ENCODE measurements at places on chromosomes 1 and 21.

DNA sequence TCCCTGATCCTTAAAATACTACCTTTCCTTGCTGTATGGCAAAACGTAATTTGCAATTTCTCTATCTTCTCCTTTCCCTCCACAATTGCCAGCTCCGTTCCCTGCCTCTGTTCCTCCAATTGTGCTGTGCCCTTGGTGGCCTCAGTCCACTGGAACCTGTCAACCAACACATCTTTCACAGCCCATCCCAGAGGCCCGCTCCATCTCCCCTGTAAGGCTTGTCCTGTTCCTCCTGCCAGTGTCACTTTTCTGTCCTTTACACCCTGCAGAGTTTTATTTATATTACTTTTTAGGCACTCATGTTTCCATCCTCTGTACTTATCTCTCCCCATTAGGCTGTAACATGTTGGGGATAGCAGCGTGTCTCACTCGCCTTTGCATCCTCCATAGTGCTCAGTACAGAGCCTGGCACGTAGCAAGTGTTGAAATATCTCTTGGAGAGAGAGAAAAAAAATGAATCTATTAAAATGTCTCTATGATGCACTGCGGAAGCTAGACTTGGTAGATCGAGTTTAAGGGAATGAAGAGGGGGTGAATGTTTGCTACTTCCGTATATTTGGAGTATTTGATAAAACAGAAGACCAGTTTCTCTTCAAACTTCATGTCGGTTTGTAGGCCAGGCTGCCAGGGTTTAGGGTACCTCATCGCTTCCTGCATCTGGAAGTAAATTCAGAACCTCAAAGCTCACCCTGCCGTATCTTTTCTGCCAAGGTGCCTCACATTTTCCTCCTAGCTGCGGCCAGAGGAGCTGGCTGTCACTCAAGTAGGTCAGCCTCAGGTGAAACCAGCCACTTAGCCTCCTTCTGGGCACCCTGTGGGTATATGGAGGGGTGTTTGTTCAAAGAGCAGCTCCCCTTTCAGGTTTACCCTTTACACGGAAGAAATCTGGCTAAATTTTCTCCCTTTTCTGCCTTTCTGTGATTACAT lies 303.8 kb downstream of the TM2D1 start:
- DNase-seq, result no peak

DNA sequence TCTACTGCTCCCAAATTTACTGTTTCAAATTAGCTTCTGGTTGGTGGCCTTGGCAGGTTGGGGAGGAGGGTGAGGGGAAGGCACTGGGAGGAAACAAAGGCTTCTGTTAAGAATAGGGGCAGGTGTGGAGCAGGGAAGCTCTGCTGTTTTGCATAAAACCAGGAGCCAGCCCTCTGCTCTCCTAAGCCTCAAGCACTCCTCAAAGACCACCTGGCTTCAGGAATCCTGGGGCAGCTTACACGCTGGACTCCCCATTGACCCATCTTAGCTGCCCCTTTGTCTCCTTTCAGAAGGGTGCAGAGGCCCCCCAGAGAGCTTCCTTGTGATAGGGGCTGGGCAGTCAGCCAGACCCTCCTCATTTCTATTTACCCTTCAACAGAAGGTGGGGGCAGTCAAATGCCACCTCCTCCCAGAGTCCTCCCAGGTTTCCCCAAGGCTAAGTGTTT lies 11.5 kb upstream of the DHRS3 start:
- DNase-seq, result no peak

GRCh38 chr1:186682736-186683135 lies 2.5 kb upstream of the PTGS2 start:
- DNase-seq, result no peak

- DNase-seq, result no peak
Observed at GRCh38 chr21:38487901-38488639, 10.2 kb downstream of the ERG start.

- DNase-seq, result no peak
Observed at GRCh38 chr21:36569511-36569910, 89.6 kb upstream of the CLDN14 start.

DNA sequence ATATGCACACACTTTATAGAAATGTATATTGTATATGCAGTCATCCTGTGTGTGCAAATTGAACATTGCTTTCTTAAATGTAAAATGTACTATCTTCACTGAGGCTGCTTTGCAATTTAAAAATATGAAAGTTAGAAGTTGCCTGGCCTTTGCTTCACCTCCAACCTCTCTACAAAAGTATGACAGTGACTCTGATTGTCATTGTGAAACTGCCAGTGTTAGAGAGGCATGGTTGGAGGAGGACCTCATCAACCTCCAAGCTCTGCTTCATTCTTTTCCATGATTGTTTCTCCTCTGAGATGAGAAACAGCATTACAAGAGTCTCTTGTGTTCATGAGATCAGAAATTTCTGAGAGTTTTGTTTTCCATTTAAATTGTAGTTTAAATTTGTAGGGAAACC lies 185.5 kb downstream of the ZC3H11B start:
- DNase-seq, result no peak

DNA sequence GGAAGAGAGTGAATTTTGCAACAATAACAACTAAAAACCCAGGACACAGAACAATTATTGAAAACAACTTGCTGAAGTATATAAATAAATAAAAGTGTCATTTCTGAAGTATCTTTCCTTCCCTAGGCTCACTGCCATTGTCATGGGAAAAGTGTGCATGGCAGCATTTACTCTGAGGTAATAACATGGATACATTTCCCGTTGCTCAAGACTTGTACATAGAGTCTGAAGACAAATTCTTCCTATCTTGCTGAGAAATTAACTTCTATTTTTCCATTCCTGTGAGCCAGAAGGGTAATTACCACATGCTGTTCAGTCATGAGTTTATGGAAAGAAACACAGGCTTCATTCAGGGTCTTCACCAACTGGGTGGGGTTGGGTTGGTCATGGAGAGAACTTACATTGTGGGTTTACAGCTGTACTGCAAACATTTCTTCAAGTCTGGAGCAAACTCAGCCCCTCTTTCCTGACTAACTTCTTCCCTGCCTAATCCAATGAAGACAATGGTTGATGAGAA lies 32.2 kb downstream of the ST6GALNAC3 start:
- DNase-seq, result no peak

GRCh38 chr21:45802425-45802824 lies 158.9 kb downstream of the PCBP3 start:
- no peak for DNase-seq

DNA sequence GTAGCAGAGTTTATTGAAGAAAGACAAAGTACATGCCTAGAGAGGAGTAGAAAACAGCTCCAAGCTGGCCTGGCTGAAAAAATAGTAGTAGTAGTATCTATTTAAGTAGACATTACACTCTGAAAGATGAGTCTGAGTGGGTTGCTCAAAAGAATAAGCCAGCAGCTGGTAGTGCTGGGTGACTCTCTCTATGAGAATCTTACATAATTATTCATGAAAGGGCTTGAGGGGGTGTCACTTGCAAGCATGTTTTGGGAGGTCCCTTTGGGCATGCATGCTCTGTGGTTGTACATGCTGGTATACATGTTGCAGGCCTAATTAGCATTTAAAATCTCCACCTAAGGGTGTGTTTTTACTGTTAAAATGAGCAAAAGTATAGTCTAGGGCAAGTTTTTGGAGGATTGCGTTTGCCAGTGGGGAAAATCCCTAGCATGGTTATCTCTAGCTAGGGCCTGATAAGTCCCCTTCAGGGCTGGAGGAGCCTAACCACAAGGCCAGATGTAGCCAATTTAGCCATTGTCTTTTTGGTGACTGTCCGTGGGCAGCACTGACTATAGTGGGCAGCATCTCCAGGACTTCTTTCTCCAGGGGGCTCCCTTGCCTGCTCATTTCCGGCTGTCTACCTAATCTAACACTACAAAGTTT lies 11.0 kb upstream of the FCGR2A start:
- DNase-seq, result no peak

DNA sequence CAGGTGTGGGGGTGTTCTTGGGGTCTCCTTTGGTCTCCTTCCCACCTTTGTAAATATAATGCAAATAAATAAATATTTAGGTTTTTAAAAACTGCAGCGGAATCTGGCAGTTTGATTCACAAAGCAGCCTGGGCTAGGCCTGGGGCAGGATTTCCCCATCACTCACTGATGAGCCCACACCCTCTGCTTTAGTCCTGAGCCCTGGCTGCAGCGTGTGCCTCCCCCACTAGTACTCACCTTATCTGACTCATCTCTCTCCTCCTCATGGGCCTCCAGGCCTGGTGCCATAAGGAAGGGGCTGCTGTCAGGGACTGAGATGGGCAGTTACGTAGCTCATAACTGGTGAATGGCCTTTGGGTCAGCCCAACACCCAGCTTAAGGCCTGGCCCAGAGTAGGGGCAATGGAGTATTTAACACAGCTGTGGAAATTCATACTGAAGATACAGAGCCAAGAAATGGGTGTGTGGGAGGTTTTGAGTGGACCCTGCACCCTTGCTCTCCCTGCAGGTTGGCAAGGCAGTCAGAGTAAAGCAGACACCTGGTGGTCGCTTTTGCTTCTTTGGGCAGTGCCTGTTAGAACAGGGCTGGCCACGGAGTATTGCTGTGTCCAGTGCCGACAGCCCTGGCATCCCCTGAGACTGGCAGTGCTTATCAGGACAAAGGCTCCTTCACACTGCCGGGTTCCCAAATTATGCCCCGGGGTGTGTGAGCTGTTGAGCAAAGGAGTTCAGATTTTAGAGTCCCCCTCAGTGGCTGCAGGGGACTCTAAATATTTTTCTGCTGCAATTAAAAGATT lies 39.7 kb downstream of the AZIN2 start:
- DNase-seq, result no peak

Data from urothelium cell line (cell line).